ENCODE measurements at places on chromosomes 7 and 10.

- DNase-seq, result no peak
Measured at GRCh38 chr7:122827763-122828162, 58.5 kb downstream of the CADPS2 start.

DNA sequence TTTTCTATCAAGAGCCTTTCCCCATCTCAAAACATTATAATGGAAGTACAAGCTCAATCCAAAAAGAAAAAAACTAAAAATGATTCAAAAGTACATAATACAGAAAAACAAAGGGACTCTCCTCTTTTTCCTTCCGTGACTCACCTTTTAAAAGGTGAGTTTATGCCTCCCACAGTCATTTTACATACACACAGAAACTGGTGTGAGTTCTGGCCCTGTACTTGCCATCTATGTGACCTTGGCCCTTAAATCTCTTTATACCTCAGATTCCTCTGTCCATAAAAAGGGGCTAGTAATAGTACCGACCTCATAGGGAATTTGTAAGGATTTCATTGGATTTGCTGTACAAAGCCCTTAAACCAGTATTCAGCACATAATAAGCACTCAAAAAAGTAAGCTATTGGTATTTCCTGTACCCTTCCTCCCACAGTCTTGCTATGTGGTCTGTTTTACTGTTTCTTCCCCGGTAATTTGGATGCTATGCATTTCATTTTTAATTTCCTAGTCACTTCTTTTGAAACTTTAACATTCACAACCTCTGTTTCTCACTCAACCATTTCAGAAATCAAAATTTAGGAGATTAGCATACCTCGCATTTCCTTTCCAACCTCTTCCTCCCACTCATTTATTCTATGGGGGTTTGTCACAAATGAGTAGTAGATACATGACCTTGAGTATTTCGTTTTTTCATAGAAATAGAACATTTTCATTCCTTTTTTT, 39.0 kb downstream of the STK17A start:
- no peak for DNase-seq

DNA sequence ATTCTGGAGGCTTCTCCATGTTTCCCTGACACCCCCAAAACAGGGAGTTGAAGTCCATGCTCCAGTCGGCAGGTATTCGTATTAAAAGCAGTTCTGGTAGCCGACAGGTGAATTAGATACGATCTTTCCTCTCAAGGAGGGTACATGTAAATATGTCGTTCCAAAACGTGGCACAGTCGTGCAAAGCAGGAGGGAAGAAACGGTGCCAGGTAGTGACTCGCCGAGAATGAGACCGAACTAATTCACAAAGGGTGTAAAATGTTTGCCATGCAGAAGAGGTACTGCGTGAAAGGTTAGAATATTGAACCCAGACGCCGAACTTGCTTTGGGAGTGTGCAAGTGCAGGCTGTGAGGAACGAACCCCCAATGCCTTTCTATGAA, 483 bp downstream of the EDRF1 start:
- no peak for DNase-seq

DNA sequence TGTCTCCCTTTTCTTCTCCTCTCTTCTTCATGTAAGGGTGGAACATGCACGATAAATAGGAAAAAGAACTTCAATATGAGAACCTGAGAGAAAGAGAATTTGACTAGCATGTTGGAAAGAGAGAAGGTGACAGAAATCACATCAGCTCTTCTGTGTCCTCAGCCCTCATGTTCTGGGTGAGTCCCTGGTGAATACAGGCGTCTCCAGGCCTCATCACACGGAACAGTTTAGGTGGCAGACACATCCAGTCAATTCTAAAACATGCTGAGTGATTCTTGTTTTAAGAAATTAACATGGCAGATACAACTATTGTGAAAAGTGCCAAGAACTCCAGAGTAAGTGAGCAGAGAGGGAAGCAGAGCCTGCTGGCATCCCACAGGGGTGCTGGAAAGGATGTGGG, 96.1 kb downstream of the FAM107B start:
- DNase-seq, result no peak

DNA sequence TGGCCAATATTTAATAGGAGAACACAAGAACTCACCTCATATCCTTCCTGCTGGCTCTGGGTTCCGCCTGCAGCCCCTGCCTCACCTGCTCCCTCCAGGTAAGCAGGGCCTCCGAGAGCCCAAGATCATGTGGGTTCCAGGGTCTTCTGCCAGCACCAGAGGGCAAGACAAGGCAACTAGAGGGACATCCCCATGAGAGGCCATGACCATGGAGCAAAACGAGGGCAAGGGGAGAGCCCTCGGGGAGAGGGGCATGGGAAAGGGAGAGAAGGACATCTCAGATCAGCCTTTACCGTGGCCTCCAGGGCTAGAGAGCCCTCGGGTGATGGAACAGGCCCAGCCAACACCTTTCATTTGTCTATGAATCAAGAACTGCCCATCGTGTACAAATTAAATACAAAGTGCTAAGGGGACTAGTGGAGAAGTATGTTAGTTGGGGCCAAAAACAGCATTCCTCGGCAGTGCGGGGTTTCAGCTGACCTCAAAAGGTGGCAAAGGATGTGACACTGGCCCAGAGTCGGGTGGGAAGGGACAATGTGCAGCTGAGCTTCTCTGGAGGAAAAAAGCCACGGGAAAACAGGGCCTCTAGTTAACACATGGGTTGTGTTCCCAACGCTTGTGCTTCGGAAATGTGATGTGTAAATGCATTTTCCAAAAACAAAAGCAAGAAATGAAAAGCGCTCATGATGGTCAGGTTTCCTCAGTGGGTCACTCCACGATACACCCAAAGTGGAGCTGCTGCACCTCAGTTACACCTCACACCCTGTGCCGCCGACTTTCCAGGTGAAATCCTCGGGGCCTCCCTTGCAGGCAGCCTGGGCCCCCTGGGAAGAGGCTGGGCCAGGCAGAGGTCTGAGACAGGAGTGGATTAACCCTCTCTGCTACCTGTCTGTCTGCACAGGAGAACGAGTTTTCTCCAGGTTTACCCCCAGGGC, 2.0 kb downstream of the AOC1 start:
- no peak for DNase-seq

GRCh38 chr7:121578669-121579068, 182.6 kb upstream of the FAM3C start:
- no peak for DNase-seq

DNA sequence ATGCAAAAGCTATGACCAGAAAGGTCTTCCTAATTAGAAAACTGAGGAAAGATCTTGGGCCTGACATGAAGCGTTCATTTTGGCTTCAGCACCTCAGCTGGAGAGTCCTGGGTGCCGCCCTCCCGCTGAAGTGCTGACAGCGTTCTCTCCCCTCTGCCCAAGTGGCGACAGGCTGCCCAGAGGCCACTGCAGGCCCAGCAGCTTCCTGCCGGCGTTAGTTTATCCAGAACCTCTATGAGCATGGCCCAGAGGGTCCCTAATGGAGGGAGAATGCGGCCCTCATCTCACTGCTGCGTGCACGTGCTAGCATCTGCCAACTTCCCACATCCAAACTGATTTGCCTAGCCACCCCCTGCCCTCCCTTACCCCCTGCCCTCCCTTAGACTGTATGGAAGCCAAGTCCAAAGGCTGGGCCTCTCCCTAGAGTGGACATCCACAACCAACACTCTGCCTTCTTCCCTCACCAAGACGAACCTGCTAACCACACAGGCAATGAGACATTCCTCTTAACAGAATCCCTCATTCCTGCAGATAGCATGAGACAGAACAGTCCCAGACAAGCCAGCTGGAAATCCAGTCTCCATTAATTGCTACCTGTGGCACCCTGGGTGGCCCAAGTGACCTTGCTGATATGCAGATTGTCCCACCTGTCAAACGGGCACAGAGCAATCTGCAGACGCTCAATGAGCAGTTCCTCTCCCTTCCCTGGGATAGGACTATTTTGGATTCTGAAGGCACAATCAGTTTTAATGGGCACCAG, 108.4 kb downstream of the C10orf90 start:
- no peak for DNase-seq

- DNase-seq, result no peak
Measured at GRCh38 chr10:20202337-20202736, 386.1 kb downstream of the PLXDC2 start.

DNA sequence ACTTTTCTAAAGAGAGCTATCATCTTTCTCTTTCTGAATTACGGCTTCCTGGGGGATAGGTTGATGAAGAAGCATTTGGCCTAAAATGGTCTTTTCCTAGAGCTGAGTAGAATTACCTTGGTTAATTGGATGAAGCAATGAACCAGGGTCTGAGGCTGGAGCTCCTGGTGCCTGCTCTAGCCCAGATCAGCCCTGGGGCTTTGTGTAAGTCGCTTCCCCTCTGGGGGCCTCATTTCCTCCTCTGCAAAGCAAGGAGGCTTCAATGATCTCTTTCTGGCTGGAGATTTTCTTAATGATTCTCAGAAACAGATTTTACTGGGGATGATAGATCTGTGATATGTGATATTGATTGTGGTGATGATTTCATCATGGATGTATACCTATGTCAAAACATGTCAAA, 3.5 kb upstream of the CPA2 start:
- DNase-seq, result no peak

GRCh38 chr10:116676118-116676517, 55.4 kb downstream of the PNLIPRP2 start:
- no peak for DNase-seq

- DNase-seq, result no peak
Measured at GRCh38 chr7:137718355-137718754, 128.4 kb downstream of the DGKI start.

DNA sequence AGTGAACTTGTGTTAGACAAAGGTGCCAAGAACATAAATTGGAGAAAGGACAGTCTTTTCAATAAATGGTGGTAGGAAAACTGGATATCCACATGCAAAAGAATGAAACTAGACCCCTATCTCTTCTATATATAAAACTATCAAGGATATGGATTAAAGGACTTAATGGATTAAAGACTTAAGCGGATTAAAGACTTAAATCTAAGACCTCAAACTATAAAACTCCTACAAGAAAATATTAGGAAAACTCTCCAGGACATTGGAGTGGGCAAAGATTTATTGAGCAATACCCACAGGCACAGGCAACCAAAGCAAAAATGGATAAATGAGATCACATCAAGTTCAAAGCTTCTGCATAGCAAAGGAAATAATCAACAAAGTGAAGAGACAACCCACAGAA, 242.9 kb upstream of the MEOX2 start:
- no peak for DNase-seq

DNA sequence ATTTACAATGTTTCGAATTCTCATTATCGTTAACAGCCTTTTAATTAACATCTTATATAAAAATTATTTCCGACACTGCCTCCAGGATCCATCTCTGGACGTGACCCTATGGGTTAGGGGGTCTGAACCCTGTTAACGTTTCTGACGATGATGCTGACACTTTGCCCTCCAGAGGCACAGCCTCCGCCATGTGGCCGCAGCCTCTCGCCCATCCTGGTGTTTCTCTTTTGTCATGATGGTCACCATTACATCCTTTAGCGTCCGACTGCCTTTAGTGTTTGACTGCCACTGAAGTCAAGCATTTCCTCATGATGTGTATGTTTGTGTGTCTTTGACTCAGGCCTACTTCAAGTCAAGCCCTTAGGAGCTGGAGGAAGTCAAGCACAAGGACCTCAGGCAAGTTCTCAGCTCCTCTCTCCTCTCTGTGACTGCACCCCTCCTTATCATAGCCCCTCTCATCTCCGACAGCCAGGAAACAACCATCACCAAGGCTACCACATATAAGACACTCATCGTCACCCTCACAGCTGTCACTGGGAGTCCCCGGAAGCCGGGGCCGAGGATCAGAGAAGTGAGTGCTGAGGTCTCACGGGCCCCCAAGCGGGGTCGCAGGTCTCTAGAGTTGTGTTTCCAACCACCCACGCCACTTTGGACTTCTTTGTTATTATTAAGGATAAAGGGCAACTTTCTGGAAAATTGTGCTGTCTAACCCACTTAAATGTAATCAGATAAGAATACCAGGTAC, 96.1 kb upstream of the PPP2R2D start:
- no peak for DNase-seq

DNA sequence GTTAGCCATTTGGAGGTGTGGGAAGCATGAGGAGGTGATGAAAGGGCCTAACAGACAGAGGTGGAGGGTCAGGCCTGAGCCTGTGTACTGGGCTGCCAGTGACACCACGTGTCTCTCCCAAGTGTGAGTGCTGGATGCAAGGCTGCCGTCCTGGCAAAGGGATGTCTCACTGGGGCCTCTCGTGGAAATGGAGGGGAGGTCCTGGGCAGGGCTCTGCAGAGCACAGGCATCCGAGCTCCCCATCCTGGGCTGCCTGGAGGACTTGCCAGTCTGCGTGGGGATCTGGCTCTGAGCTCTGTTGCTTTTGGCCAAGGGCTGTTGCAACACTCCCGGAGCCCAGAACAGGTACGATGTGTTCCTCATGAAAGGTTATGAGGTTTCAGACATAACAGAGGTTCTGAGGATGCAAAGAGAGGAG, 77.3 kb downstream of the GRK5 start:
- DNase-seq, result no peak

DNA sequence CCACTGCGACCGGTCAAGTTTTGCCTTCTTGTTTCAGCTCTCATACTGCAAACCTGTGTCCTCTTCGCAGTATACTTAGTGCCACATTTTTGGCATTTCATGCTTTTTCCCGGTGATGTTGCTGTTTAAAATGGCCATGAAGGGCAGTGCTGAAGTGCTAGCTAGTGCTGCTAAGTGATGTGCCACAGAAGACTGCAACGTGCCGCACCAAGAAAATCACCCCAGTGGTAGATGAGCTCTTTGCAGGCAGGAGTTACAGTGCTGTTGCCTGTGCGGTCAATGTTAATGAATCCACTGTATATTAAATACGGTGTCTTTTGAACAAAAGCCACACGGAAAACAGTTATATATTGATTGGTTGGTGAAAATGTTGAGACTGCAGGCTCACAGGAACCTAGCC, 120.3 kb downstream of the ANLN start:
- no peak for DNase-seq

DNA sequence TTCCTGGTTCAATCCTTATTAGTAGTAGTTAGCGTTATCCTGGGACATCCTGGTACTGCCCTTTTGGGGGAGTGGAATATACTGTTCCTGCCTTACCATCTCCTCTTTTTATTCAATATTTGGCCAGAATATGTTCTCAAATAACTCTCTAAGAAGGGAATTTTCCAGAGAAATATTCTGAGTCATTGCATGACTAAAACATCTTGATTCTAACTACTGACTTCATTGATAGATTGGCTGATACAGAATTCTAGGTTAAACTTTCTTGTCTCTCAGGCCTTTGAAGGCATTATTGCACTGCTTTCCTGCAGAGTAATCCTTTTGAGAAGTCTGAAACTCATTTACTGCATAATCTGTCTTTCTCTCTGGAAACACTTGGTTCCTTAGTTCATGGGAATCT, 275.5 kb upstream of the DGKB start:
- DNase-seq, result no peak

DNA sequence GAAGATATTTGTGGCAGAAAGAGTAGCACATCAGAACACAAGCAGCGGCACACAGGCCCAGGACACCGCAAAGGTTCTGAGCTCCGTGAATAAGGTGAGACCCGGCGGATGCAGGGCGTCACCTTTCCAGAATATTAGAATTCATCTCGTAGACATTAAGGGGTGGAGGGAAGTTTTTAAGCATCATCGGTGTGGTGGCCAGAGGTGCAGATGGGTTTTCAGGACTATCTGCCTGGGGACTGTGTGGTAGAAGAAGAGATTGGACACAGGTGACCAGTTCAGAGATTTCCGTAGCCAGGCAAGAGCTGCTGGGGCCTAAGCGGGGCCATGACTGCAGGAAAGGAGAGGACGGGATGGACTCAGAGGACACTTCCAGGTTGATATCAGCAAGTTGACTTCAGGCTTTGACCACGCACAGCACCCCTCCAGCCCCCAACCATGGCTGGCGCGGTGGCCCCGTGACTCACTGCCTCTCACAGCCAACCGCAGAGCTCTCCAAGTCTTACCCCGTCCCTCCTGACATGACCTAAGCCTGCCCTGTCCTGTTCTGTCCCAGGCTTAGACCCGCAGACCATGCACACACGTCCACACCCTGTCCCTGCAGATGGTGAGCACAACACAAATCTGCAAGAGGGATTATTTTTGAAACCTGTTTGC, 97.2 kb downstream of the OAT start:
- DNase-seq, result no peak

All from bone marrow (tissue), 2 donors.